Peyer's patch (tissue), 4 donors: ENCODE measurements at places on chromosomes 5 and 9. TPM values are rescaled to one million over a fixed set of nuclear protein-coding genes. Genes with fewer than 3 reads are reported as not detected.

GRCh38 chr5:150114102-150114641, 27.8 kb upstream of the CSF1R start:
- peak; percentile 10 for DNase-seq

GRCh38 chr5:139708434-139708861, 60.3 kb downstream of the CXXC5 start:
- DNase-seq: no peak

DNA sequence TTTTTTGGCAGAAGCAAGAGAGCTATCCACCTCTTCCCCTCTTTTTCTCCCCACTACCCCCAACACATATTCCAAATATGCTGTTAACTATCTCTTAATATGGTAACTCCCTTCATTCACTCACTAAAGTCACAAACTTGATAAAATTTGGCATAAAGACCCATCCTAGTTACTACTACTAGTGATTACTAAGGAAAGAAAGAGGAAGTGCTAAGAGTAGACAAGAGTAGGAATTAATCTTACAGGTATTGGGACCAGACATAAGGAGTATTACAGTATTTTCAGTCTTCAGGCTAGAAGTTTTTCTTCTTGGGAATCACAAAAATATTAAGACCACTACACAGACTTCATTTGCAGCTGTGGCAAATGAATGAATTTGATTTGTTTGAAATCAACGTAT, 2.2 kb downstream of the ADAMTS6 start:
- DNase-seq: no peak

GRCh38 chr5:148965511-148966265, 97.2 kb downstream of the SH3TC2 start:
- no peak for DNase-seq

DNA sequence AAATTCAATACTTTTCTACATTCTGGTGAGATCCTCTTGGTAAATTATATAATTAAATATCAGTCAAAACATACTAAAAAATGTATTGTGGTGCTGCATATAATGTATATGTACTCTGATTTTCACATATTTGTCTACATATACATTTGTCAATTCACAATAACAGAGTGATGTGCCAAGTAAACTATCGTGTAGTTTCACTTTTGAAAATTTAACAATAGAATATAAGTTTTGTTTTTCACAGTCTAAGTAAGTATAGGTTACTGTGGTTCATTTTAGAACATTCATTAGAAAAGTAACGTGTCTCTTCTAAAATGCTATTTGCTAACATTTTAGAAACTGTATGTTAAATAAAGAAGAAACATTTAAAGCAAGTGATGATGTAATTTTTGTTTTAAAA, 73.6 kb downstream of the NR3C1 start:
- DNase-seq: no peak

GRCh38 chr9:111263116-111263515, 66.9 kb downstream of the OR2K2 start:
- DNase-seq: no peak

GRCh38 chr9:95029288-95029687, 288.2 kb downstream of the FANCC start:
- no peak for DNase-seq

- DNase-seq: no peak
Measured at GRCh38 chr5:171391996-171392577, 4.4 kb downstream of the NPM1 start.

DNA sequence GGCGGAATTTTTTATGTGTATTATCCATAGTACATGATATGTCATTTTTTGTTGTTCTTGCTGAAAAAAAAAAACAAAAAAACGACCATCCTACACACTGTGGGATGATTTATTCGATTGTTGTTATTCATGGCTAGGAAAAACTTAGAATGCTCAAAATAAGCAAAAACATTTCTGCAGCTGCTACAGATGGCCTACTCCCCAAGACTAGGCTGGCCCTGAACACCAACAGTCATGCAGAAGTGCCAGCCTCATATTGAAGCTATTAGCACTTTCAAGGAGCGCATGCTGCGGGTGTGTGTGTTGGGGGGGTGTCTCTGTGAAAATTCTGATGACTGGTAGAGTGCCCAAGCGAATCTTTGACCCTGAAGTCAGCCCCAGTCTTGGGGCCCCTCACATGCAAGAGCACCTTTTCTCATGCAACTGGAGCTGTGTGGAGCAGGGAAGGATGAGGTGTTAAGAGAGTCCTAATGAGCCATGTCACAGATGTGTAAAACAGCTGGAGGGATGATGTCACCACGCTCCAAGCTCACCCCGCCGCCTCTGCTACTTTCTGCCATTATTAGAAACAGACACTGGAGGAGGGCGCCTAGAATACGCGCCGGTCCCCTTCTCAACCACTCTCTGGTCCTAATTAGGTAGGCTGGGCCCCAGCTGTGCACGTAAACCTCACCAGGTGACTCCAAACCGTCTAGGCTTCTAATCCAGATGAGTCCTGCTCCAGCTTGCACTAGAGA, 61.0 kb upstream of the SMIM23 start:
- DNase-seq: no peak

DNA sequence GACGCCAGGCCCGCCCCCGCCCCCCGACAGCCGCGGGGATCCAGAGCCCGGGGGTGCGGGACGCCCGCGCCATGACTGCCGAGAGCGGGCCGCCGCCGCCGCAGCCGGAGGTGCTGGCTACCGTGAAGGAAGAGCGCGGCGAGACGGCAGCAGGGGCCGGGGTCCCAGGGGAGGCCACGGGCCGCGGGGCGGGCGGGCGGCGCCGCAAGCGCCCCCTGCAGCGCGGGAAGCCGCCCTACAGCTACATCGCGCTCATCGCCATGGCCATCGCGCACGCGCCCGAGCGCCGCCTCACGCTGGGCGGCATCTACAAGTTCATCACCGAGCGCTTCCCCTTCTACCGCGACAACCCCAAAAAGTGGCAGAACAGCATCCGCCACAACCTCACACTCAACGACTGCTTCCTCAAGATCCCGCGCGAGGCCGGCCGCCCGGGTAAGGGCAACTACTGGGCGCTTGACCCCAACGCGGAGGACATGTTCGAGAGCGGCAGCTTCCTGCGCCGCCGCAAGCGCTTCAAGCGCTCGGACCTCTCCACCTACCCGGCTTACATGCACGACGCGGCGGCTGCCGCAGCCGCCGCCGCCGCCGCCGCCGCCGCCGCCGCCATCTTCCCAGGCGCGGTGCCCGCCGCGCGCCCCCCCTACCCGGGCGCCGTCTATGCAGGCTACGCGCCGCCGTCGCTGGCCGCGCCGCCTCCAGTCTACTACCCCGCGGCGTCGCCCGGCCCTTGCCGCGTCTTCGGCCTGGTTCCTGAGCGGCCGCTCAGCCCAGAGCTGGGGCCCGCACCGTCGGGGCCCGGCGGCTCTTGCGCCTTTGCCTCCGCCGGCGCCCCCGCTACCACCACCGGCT, 1.0 kb downstream of the FOXE1 start:
- no peak for DNase-seq

DNA sequence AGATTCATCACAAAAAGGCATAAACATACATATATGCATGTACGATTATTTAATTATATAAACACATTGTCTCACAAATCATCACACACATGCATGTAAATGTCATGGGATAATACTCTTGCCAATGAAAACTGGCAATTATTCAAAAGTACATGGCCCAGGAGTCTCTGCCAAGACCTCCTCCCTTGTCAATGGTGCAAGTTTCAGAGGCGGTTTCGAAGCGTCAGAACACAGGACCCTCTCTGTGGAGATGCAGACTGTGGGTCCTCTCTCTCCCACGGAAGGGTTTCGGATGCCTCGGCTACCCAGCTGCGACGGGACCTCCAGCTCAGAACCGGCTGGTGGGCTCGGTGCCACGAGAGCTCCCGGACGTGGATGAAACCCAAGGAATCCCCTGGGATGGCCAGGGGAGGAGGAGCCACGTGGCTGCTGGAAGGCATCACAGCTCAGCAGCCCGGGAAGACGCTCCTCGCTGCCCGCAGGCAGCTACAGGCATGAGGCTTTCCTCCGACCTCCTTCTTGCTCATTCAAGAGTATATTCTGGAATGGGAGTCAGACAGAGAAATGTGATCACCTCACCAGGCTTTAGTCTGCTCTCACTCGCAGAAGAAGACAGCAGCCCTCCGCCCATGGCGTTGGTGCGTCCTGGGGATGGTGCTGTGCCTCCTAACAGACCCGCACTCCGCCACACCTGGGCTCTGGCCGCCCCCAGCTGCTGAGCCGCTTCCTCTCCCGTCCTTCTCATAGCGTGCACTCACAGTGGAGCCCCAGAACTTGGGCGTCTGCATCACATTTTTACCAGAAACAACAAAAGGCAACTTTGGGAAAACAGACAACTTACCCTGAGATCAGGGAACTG, 308.8 kb downstream of the IRX2 start:
- no peak for DNase-seq

IL5 gene
- not detected for total RNA-seq

- no peak for DNase-seq
Measured at GRCh38 chr5:109511980-109512734, 102.4 kb upstream of the PJA2 start.

GRCh38 chr5:158727771-158728311, 371.9 kb downstream of the EBF1 start:
- no peak for DNase-seq

DNA sequence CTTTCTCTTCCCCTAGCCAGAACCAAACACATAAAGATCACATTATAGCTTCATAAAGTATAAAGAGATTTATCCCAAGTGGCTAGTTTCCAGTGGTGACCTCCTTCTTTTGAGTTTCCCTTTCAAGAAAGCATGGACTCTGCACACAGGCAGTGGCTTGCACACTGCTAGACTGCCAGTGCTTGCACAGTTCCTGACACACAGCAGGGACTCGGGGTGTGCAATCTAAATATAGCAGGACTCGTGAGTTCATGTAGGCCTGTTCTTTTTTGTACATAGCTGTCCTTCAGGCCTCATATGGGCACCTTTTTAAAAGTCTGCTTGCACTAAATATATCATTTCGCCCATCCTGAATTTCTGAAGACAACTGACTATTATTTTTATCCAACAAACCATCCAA, 308.6 kb downstream of the FBXL7 start:
- DNase-seq: no peak

- DNase-seq: no peak
Measured at GRCh38 chr5:100863739-100864138, 39.3 kb downstream of the ST8SIA4 start.

CCDC183 gene
- total RNA-seq: 68.5 TPM

TPD52L3 gene
- total RNA-seq: not detected

CARD6 gene
- 4.1 TPM for total RNA-seq

GRCh38 chr5:141821430-141821925, 56.7 kb downstream of the PCDH1 start:
- no peak for DNase-seq

GRCh38 chr5:134945041-134945440, 22.7 kb upstream of the CATSPER3 start:
- DNase-seq: no peak
